ENCODE measurements at places on chromosomes 3 and 15. TPM values are rescaled to one million over a fixed set of nuclear protein-coding genes. Genes with fewer than 3 reads are reported as not detected.

DNA sequence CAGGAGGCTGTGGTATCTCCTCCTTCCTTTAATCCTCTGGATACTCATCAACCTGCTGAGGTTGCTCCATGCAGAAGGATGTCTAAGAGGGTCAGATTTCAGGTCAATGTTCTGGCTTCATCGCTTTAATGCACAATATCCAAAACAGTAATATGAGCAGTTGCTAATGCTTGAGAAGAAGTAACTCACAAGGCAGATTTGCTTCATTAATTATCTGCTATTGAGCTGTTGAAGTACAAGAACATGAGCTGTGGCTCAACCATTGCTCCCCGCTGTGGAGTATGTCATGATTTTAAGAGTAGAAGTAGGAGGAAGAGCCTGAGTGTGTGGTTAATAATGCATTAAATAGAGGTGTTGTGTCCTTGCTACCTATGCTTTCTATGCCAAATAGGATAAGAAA is 1412.9 kb upstream of the ALCAM start:
- DNase-seq, result no peak

DNA sequence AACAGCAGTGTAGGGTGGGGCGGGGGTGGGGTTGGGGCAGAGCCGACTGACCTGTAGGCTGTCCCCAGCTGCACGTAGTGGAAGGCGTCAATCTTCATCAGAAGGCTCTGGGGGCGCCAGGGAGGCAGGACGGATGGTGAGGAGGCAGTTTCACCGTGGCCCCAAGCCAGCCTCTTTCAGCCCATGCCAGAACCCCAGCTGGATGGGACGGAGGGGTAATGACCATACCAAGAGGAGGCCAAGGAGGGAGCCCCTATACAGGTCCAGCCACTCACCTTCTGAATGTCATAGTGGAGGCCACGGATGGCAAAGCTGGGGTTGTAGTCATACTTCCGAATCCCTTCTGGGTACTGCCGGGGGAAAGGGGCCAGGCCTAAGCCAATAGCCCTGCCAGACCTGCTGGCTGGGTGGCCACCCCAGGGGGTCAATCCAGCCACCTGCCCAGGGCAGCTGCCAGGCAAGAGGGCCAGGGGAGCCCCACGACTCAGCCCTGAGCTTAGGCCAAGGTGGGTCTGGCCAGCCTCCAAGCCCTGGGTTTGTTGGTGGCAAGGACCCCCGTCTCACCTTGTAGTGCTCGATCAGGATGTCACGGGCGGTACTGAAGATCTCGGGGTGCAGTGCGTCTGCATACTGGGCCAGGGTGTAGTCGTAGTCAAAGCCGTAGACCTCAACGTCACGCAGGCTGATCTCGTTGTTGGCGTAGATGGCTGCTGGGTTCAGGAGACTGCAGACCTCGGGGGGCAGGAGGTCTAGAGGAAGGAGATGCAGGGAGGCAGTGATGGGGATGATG is 4.9 kb downstream of the NT5DC2 start:
- no peak for DNase-seq

DNA sequence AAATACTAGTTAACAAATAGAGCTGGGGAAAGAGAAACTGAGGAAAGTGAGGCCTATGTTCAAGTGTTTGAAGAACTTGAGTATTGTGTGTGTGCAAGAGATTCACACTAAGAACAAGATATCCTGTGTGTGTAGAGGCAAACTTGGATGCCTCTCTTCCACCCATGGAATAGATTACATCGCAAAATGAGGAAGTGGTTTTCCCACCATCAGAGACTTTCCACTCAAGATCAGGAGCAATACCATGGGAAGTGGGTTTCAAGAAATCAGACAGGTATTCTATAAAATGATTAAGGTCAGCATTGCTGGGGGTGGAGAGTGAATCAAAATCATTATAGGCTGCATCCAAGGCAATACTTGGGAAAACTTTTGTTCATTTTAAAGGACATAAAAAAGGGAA is 308.0 kb downstream of the FGF12 start:
- DNase-seq, result no peak

GRCh38 chr15:65376767-65377104 is 1.1 kb downstream of the IGDCC3 start:
- DNase-seq, result no peak

GRCh38 chr15:97989299-97989698 is 28.8 kb downstream of the ARRDC4 start:
- no peak for DNase-seq

DNA sequence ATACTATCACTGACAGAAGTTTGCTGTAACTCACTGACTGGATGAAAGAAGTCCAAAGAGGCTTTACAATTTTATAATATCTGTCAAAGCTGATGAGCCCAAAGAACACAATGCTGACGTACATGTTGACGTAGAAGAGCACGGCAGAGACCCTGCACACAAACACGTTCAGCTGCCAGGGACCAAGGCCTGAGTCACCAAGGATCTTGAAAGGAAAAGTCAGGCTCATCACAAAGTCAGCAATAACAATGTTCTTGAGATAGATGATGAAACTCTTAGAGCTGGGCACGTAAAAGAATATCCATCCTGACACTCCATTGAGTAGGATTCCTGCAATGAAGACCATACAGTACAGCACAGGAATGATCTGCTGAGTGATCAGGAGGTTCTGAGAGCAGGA is 10.9 kb upstream of the GPR171 start:
- DNase-seq, result no peak

TRIM42 gene
- not detected for total RNA-seq

- DNase-seq, result no peak
Measured at GRCh38 chr15:72365844-72366243, 10.0 kb downstream of the HEXA start.

GRCh38 chr3:68953816-68954444 is 21.6 kb upstream of the TAFA4 start:
- no peak for DNase-seq

DNA sequence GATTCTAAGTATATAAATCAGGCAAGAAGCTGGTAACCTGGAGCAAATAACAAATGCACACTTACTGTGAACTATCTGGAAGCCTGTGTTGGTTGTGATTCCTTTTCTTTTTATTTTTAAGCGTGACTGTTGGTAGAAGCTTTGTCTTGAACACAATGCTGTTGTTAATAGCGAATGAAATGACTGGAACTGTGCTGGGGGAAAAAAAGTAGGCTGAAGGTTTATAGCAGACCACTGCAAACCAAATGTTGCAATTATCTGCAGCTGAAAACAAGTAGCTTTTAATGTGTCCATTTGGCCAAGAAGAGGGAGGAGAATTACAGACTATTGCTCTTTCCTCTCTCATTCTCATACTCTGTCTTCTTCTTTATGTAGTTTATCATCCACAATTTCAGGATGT is 184.5 kb upstream of the DNAJC19 start:
- DNase-seq, result no peak

SLC35G2 gene
- 8.0 TPM for total RNA-seq

DNA sequence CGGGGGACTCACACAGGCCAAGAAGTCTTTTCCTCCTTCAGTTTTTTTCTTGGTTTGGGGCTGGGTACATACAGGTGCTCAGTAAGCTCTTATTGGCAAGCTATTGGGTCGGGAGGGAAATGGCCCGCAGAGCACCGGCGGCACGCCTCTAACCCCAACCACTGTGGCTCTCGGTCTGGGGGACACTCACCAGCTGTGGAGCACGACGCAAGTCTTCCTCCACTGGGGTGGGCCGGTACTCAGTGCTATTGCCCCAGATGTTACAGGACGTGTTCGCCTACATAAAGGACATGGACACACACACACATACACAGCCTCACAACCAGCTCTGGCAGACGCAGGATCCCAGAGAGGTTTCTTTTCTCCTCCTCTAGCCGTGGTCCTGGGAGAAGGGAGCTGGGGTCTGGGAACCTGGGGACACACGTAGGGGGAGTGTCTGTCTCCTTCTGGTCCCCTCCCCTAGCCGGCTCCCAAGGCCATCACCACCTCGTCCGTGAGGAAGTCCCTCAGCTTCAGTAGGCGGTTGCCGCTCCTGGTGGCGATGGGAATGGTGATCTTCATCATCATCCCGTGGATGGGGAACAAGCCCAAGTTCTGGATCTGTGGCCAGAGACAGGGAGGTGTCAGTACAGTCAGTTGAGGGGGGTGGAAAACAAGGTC is 33.4 kb downstream of the FEM1B start:
- DNase-seq, result no peak

- DNase-seq, result no peak
Measured at GRCh38 chr15:69118089-69118488, 42.3 kb upstream of the GLCE start.

- DNase-seq, result no peak
Measured at GRCh38 chr3:11949351-11949750, 54.8 kb upstream of the SYN2 start.

GRCh38 chr15:68700455-68701123 is 120.1 kb downstream of the ANP32A start:
- peak; percentile 60 for DNase-seq

DNA sequence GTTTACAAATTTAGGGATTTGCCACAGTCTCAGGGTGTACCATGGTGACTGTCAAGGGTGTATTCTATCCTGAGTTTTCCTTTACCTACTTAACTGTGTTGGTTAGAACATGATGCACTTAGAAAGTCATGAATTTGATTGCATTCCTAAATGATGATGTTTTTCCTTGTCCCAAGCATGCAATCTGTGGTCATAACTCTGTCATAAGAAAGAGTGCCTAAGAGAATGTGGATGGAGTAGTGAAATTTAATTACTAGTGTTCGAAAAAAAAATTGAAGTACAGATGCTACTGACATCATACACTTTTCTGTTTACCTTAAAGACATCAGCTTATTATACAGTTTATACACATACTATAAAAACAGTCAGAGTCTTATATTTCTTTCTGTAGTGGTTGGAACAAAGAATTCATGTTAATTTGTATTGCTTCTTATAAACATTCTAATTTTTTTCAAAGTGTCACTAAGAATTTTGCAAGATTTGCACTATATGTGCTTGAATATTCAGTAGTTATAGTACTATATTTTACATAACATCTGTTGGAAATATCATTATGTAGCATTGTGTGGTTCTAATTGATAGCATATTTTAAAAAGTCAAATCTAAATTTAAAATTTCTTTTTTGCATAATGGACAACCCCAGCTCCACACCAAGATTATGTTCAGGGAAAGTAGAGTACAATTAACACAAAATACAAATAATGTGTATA is 231.3 kb upstream of the KCNMB2 start:
- peak; percentile 63 for DNase-seq

LOXL1 gene
- total RNA-seq, result 104 TPM

GRCh38 chr3:14525685-14526631 is 14.2 kb downstream of the GRIP2 start:
- DNase-seq, result no peak

GRCh38 chr3:56884387-56884786 is 82.6 kb upstream of the ARHGEF3 start:
- DNase-seq, result no peak

DNA sequence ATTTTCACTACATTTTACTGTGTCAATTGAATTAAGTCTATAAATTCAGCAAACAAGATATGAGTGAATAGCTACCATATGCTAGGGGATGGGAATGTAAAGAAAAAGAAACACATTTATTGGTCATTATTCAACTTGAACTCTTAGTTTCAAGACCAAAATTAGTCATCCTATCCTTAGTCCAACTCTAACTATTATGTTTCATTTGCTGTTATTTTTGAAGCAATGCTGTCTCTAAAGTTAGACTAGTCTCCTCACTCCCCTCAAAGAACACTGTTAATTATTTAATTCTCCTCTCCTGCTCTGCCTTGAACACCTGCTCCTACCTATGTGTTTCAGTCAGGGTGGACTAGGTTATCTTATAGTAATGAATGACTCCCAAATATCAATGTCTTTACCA is 920.9 kb downstream of the TUSC7 start:
- no peak for DNase-seq

LMCD1 gene
- 13.7 TPM for total RNA-seq

CACNA2D2 gene
- total RNA-seq, result not detected

- DNase-seq, result no peak
Measured at GRCh38 chr3:37320276-37320675, 145.9 kb upstream of the LRRFIP2 start.

DNA sequence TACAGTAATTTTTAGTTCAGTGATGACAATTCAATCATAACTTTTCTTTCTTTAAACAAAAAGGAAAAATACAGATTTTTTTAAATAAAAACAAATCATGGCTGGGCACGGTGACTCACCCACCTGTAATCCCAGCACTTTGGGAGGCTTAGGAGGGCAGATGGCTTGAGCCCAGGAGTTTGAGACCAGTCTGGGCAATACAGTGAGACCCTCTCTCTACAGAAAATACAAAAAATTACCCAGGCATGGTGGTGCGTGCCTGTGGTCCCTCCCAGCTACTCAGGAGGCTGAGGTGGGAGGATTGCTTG is 25.6 kb upstream of the ATG7 start:
- DNase-seq, result no peak

GRCh38 chr15:80803580-80804525 is 24.7 kb downstream of the CEMIP start:
- DNase-seq, result no peak

GRCh38 chr15:48636511-48636910 is 9.0 kb downstream of the FBN1 start:
- no peak for DNase-seq

GOLGA8S gene
- total RNA-seq, result not detected

PLXND1 gene
- total RNA-seq, result 65.3 TPM

GRCh38 chr3:139935016-139935865 is at the start of gene CLSTN2:
TSS of gene CLSTN2 (plus strand) at chr3:139935185.
- peak; percentile 65 for DNase-seq

GRCh38 chr3:72973031-72973723 is 23.4 kb upstream of the PPP4R2 start:
- DNase-seq, result no peak

- DNase-seq, result no peak
Measured at GRCh38 chr3:181252631-181253030, 263.1 kb upstream of the DNAJC19 start.

DNA sequence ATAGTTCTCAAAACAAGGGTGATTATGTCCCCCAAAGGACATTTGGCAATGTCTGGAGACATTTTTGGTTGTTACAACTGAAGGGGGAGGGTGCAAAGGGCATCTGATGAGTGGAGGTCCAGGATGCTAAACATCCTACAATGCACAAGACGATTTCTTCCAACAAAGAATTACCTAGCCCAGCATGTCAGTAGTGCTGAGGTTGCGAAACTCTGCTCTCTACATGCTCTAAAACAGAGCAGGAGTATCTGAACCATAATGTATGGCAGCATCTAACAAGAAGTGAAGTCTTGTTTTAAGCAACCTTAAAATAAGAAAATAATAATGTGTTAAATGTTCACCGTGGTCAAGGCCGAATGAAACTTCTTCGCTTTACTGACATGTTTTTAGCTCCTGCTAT is 7.0 kb downstream of the GYG1 start:
- DNase-seq, result no peak

GRCh38 chr15:100200287-100200880 is 141.4 kb downstream of the ADAMTS17 start:
- DNase-seq, result no peak
